ENCODE measurements at places on chromosomes 5 and 9. TPM values are rescaled to one million over a fixed set of nuclear protein-coding genes. Genes with fewer than 3 reads are reported as not detected.

The TAS2R1 gene
- total RNA-seq: not detected

The SOHLH1 gene
- not detected for total RNA-seq

The ZNF354B gene
- 9.4 TPM for total RNA-seq

The PAEP gene
- not detected for total RNA-seq

DNA sequence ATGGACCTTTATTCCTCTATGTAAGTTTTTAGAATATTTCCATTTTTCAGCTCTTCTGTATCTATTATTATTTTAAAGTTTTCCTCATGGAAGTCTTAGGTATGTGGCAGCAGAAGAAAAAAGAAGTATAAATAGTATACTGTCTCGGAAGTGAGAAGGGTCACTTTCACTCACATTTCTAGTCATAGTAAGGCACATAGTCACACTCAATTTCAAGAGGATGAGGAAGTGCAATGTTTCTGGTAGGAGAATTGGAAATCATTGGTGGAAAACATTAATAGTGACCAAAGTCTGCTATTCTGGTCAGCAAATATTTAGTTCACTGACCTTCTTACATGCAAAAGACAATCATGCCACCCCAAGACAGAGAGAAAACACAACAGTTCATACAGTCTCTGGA is 35.2 kb upstream of the TNFSF8 start:
- H3K36me3 ChIP-seq: no peaks in the 10 kb centered on the region
- no peak for DNase-seq
- H3K4me1 ChIP-seq: no peaks in the 10 kb centered on the region
- peaks cover 5% of the 10 kb centered on the region for H3K27me3 ChIP-seq
- no peak overlapping the region for H3K4me3 ChIP-seq
- H3K27ac ChIP-seq: no peak overlapping the region

DNA sequence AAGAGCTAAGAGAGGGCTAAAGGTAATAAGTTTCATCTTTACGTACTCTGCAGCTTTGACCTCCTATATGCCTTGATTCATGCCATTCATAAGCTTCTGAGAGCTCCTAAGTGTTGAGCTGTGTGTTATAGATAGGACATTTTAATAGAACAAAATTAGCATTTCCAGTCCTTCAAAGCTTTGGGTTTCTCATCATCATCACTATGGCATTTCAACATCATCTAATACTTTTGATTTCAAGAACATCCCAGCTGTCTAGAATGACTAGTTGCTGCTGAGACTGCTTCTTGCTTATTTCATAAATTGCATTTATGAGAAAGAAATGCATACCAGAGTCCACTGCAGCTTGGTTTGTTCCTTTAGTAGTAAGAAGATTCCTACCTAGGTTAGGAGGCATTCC is 201.7 kb downstream of the SGCD start:
- no peaks in the 10 kb centered on the region for H3K27me3 ChIP-seq
- no peak for DNase-seq
- no peak overlapping the region for H3K27ac ChIP-seq
- no peaks in the 10 kb centered on the region for H3K36me3 ChIP-seq
- H3K4me3 ChIP-seq: no peak overlapping the region

DNA sequence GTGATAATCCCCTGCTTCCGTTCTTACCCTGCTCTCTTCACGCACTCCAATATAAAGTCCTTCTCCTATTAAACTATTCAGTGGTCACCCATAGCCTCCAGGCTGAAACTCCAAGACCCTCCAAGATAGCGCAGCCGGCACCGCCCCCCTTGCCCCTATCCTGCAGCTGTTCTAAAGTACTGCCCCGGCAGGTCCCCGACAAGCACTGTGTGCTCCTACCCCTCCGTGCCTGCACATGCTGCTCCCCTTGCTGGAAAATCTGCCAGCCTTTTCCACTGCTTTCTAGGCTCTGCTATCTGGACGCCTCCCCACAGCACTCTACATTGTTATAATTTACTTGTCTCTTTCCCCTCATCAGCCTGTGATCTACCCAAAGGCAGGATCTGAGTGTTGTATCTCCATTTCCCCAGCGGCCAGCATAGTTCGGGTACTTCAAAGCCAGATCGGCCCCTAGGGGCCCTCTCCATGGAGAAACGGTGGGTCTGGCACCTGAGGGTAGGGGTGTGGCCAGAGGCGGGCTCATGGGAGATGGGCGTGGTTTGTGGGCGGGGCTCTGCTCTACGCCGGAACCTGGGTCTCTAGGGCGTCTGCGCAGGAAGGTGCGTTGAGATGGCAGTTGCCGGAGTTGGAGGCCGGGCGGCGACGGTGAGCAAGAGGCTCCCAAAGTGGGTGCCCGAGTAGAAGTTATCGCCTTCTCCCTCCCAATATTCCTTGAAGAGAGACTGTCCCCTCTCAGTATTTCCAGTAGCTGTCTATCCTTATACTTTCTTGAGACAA is 83.5 kb upstream of the RUSC2 start:
- no peaks in the 10 kb centered on the region for H3K4me1 ChIP-seq
- no peak for DNase-seq
- no peak overlapping the region for H3K27ac ChIP-seq
- H3K36me3 ChIP-seq: no peaks in the 10 kb centered on the region
- H3K27me3 ChIP-seq: no peaks in the 10 kb centered on the region

GRCh38 chr5:172417130-172417841 is 37.0 kb downstream of the SH3PXD2B start:
- peak overlapping the region; percentile 68 for H3K27ac ChIP-seq
- peaks cover 49% of the 10 kb centered on the region for H3K4me1 ChIP-seq
- H3K36me3 ChIP-seq: no peaks in the 10 kb centered on the region
- DNase-seq: no peak

DNA sequence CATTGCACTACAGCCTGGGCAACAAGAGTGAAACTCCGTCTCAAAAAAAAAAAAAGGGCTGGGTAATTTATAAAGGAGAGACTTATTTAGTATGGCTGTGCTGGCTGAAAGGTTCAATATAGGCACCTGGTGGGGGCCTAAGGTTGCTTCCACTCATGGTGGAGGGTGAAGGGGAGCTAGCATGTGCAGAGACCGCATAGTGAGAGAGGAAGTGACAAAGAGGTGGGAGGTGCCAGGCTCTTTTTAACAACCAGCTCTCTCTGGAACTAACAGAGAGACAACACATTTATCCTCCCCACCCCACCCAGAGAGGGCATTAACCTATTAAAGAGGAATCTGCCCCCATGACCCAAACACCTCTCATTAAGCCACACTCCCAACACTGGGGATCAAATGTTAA is 28.9 kb upstream of the SERINC5 start:
- H3K4me1 ChIP-seq: no peaks in the 10 kb centered on the region
- H3K27ac ChIP-seq: no peak overlapping the region
- no peaks in the 10 kb centered on the region for H3K36me3 ChIP-seq
- H3K4me3 ChIP-seq: no peak overlapping the region
- peaks cover 2% of the 10 kb centered on the region for H3K27me3 ChIP-seq

GRCh38 chr5:118115791-118116190 is 872.6 kb downstream of the DTWD2 start:
- no peak overlapping the region for H3K4me3 ChIP-seq
- H3K27ac ChIP-seq: no peak overlapping the region
- no peaks in the 10 kb centered on the region for H3K36me3 ChIP-seq

GRCh38 chr5:80837679-80838078 is 122.5 kb upstream of the RASGRF2 start:
- H3K27me3 ChIP-seq: no peaks in the 10 kb centered on the region
- H3K36me3 ChIP-seq: no peaks in the 10 kb centered on the region
- DNase-seq: no peak
- H3K27ac ChIP-seq: no peak overlapping the region

DNA sequence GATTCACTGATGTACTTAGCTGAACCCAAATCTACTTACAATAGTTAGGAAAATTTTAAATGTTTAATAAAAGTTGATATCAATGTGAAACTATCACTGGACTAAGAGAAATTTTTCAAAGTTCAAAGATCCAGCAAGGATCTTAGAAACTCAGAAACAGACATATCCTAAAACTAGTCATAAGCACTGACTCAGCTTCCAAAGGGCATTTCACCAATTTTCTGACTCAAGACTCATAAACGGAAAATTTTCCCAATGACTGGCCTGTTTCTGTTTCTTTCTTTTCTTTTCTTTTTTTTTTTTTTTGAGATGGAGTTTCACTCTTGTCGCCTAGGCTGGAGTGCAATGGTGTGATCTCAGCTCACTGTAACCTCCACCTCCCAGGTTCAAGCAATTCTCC is 66.6 kb downstream of the CDC14B start:
- H3K4me3 ChIP-seq: no peak overlapping the region
- H3K27me3 ChIP-seq: no peaks in the 10 kb centered on the region
- peak; percentile 88 for DNase-seq
- H3K36me3 ChIP-seq: no peaks in the 10 kb centered on the region
- H3K4me1 ChIP-seq: peaks cover 24% of the 10 kb centered on the region

DNA sequence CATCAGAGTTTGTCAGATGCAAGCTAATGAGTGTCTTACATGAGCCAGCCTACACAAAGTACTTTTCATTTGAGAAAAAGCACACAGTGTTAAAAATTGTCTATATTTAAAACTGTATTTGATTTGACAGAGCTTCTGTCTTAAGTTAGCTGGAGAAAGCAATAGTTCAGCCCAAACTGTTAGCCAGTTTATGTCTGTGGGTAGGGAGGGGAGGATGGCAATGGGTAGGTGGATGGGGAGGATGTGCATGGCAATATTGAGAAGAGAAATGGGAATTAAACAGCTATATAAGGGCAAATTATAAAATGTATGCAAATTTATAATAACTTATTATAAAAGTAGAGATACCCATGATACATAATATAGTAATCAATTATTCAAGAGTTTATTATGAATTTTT is 31.3 kb downstream of the CDH9 start:
- no peaks in the 10 kb centered on the region for H3K4me1 ChIP-seq
- H3K4me3 ChIP-seq: no peak overlapping the region
- no peak for DNase-seq
- H3K27me3 ChIP-seq: no peaks in the 10 kb centered on the region
- no peak overlapping the region for H3K27ac ChIP-seq

GRCh38 chr9:5185220-5185840 is at the start of gene INSL6:
Gene INSL6 (minus strand): TSS chr9:5185639. CDS start chr9:5185602, 37 bp downstream.
- no peaks in the 10 kb centered on the region for H3K4me1 ChIP-seq
- H3K4me3 ChIP-seq: no peak within 1 kb of the TSS
- no peak for DNase-seq
- no peak within 1 kb of the TSS for H3K27ac ChIP-seq

DNA sequence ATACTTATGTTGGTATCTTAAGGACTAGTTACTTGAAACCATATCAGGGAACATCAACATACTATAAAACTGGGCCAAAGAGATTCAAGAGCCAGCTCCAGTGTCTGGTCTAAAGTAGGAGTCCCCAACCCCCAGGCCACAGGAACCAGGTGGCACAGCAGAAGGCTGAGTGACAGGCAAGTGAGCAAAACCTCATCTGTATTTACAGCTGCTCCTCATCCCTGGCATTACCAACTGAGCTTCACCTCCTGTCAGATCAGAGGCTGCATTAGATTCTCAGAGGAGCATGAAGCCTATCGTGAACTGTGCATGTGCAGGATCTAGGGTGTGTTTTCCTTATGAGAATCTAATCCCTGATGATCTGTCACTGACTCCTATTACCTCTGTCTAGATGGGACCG is 581.6 kb upstream of the CDH9 start:
- no peaks in the 10 kb centered on the region for H3K4me1 ChIP-seq
- H3K27me3 ChIP-seq: no peaks in the 10 kb centered on the region
- H3K4me3 ChIP-seq: no peak overlapping the region
- no peak for DNase-seq

GRCh38 chr5:83281176-83281575 is 190.4 kb upstream of the VCAN start:
- H3K27ac ChIP-seq: no peak overlapping the region
- no peaks in the 10 kb centered on the region for H3K36me3 ChIP-seq
- no peaks in the 10 kb centered on the region for H3K4me1 ChIP-seq
- peak; percentile 4 for DNase-seq
- H3K27me3 ChIP-seq: no peaks in the 10 kb centered on the region

- H3K27me3 ChIP-seq: peaks cover 4% of the 10 kb centered on the region
- no peak overlapping the region for H3K4me3 ChIP-seq
- peaks cover 2% of the 10 kb centered on the region for H3K4me1 ChIP-seq
- no peak overlapping the region for H3K27ac ChIP-seq
Observed at GRCh38 chr9:96232539-96233241, 69.3 kb downstream of the HSD17B3 start.

DNA sequence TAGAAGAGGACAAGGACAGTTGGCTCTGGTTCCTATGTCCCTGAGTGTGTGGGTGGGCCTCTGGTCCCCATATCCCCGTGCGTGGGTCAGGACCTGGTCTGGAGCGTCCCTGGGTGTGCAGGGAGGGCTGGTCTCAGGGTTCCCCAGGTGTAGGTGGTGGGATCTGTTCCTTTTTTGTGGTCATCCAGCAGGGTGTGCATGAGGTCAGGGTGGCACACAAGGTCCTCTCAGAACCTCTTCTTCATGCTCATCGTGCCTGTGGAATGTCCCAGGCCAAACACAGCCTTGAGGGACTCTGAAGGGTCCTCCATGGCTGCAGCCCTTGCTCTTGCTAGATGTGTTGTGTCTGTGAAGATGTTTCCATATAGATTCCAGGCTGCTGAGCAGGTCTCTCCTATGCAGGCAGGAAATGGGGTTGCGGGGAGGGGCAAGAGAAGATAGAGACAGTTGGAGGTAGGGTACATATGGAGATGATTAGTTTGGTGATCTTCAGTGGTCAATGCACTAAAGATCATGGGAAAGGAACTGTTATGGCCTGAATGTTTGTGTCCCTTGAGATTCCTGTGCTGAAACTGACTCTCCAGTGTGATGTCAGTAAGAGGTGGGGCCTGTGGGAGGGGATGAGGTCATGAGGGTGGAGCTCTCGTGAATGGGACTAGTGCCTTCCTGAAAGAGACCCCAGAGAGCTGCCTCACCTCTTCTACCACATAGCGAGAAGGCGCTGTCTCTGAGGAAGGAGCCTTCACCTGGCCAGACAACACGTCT is 53.1 kb downstream of the NXNL2 start:
- H3K27me3 ChIP-seq: no peaks in the 10 kb centered on the region
- no peak for DNase-seq
- H3K27ac ChIP-seq: no peak overlapping the region
- no peaks in the 10 kb centered on the region for H3K4me1 ChIP-seq

GRCh38 chr5:57842364-57843058 is 359.9 kb upstream of the ACTBL2 start:
- no peaks in the 10 kb centered on the region for H3K36me3 ChIP-seq
- DNase-seq: no peak
- no peaks in the 10 kb centered on the region for H3K27me3 ChIP-seq
- no peak overlapping the region for H3K4me3 ChIP-seq

- DNase-seq: no peak
- H3K4me3 ChIP-seq: no peak overlapping the region
- no peaks in the 10 kb centered on the region for H3K27me3 ChIP-seq
- no peaks in the 10 kb centered on the region for H3K4me1 ChIP-seq
- no peaks in the 10 kb centered on the region for H3K36me3 ChIP-seq
- H3K27ac ChIP-seq: no peak overlapping the region
Observed at GRCh38 chr9:108997112-108997511, 16.2 kb downstream of the CTNNAL1 start.

GRCh38 chr5:120882038-120882775 is 418.1 kb downstream of the PRR16 start:
- H3K27ac ChIP-seq: no peak overlapping the region
- no peak overlapping the region for H3K4me3 ChIP-seq
- no peaks in the 10 kb centered on the region for H3K27me3 ChIP-seq
- H3K4me1 ChIP-seq: no peaks in the 10 kb centered on the region
- no peak for DNase-seq
